ENCODE measurements at places on chromosomes 5 and 9.

DNA sequence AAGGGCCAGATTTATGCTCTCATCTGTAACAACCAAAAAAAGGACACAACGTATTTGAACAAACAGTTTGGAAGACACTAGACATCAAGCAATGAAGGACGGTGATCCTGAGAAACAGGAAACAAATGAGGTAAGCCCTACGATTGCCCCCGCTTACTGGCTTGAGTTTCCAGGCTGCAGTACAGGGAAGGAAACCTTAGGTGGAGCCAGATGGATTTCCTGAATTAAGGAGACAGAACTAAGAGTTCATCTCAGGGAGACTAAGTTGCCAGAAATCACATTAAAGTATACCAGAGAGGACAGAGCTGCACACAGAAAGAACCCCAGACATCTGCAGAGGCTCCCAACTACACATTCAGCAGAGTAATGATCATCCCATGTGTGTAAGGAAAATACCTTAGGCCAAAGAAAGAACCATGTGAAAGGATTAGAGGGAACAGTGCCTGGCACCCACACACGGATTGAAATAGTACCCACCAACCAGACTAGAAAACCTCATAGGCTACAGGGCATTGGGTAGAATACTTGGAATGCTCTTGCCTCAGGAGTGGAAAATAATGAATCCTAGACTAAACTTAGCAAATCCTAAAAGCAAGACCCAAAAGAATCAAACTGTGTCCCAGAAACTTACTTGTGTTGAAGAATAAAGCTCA, 99.3 kb upstream of the NIPBL start:
- DNase-seq = peak; percentile 67

- DNase-seq = no peak
Observed at GRCh38 chr5:172542651-172543131, 88.4 kb upstream of the SH3PXD2B start.

DNA sequence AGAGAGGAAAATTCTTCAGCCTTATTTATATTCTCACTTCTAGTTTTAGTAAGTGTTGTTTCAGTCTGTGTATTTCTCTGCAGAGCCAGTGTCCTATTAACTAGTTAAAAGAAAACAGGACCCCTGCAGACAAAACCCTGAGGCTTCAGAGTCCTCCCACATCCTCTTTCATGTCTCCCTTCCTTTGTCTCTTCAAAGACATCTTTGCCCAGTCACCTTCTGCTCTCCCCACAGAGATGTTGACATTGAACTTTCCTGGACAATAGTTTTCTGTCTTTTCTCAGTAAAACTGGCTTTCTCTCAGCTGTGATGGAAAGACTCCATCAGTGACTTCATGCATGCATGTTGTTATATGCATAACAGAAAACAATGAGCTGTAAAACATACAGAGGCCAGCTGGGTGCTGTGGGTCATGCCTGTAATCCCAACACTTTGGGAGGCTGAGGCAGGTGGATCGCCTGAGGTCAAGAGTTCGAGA, 20.2 kb downstream of the GRAMD2B start:
- DNase-seq = no peak

DNA sequence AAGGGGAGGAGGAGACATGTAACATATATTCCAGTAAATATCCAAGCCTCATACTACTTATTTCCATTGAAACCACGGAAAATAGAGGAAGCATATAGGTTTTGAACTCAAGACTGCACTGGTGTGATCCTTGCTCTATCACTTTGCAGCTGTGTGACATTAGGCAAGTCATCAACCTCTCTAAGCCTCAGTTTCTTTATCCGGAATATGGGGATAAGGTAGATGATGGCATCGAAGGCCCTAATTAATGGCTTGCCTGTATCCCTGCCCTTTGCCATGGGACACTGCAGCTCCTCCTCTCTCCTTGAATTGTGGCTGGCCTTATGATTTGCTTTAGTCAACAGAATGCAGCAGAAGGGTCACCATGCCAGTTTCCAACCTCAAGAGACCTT, 6.9 kb downstream of the SHB start:
- DNase-seq = no peak

- no peak for DNase-seq
Observed at GRCh38 chr9:92807757-92808725, 43.4 kb upstream of the BICD2 start.

GRCh38 chr5:74372051-74372450, 268.5 kb downstream of the ENC1 start:
- DNase-seq = no peak

DNA sequence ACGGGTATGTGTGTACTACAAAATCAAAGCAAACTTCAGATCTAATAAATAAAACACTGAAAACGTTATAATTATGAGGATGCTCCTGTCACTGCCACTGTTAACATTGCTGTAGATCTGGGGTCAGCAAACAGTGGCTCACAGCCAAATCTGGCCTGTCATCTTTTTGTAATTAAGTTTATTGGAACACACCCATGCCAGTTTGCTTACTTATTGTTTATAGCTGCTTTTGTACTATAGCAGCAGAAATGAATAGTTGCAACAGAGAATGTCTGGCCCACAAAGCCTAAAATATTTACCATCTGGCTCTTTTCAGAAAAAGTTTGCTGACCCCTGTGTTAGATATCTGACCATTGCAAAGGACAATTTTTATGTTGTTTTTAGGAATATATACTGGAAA, 32.1 kb downstream of the PRRC1 start:
- no peak for DNase-seq

- no peak for DNase-seq
Observed at GRCh38 chr9:23683611-23684061, 142.4 kb downstream of the ELAVL2 start.

DNA sequence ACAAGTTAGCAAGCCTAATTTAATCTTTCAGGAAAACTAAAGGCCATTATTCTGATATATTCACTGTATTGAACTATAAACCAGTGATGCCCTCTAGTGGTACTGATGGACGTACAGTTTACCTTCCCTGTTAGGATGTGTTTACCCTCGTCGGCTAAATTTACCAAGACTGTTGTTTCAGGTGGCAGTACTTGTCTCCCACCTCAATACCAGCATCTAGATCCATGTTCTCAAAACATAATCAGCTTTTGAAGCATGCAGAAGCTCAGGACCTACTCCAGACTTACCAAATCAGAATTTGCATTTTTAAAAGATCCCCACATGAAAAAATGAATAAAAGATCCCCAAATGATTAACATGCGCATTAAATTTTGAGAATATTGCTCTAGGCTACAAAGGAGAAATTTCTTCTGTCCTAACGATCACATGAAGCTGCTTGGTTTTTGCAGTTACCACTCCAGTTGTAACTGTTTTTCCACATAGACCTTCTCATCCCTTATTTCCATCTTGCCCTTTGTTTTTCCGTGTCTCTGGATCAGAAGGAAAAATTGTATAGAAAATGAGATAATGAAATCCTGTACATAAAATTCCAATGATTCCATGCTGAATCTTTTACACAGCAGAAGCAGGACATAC, 3.2 kb upstream of the BAAT start:
- peak; percentile 78 for DNase-seq

GRCh38 chr9:12178634-12179033, 514.6 kb upstream of the TYRP1 start:
- no peak for DNase-seq

DNA sequence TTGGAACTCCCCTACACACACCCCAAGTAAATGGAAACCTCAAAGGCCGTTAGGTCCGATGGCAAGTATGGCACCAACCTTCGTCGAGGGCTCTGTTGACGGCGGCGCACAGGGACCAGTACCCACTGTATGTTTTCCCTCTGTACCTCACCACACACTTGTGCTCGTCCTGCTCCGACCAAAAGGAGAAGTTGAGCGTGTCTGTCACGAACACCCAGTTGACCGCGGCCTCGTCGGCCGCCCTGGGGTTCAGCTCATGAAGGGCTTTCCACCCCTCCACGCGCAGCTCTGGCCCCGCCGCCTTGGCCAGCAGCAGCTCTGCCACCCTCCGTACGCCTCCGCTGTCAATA, 24.0 kb downstream of the HNRNPK start:
- peak; percentile 83 for DNase-seq

GRCh38 chr9:70083429-70083828, 39.8 kb downstream of the MAMDC2 start:
- no peak for DNase-seq

DNA sequence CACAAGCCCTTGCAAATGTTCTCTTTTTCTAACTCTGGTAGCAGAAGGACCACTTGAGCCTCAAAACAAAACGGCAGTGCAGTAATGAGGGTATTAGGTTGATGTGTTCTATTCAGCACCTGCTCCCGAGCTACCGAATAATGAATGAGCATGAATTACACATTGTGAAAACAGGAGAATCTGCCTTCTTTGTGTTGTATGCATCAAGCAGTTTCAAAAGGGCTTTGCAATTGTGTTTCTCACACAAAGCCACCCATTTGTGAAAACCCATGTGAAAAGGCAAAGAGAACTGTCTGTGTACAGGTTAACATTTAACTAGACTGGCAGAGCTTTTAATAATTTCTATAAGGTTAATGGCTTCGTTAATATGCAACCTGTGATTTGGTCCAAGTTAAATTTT, 97.8 kb downstream of the STK32A start:
- no peak for DNase-seq

DNA sequence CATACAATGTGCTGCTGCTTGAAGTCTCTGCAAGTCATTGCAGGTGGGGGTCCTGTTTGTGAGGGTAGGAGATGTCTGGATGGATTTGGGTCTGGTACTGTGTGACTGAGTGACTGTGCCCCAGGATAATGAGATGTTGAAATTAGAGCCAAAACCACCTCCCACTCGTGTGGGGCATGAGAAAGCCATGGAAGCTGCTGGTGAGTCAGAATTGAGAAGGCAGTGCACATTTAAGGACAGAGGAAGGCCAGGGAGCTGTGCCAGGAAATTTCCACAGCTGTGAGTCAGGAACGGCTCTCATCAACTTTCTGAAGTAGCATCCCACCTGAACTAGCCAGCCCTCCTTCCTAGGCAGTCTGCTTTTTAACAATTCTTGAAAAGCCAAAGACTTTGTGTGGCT, 229.8 kb downstream of the DRD1 start:
- no peak for DNase-seq

- DNase-seq = no peak
Observed at GRCh38 chr9:83385317-83385716, 152.9 kb downstream of the FRMD3 start.

GRCh38 chr9:136222906-136223285, 18.0 kb upstream of the LHX3 start:
- no peak for DNase-seq

GRCh38 chr9:17942498-17942897, 363.6 kb downstream of the SH3GL2 start:
- no peak for DNase-seq

Measured in OCI-M1 (cell line).